ENCODE measurements at places on chromosomes 3 and 15.

DNA sequence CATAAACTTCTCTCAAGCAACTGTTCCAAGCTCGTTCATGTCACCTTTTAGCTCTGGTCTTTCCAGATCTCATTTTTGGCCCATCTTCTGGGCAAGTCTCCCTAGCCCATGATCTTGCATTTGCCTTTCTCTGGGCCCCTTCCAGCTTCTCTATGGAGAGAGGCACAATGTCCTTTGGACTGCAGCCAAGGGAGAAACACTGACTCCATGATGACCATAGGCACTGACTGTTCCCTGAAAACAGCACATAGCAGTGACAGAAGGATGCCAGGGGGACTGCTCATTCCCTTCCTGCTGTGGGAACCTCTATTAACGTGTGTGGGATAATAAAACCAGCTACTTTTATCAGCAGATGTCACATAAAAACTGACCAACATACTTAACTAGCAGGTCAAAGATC is 60.3 kb downstream of the STRIT1 start:
- no peak for DNase-seq

DNA sequence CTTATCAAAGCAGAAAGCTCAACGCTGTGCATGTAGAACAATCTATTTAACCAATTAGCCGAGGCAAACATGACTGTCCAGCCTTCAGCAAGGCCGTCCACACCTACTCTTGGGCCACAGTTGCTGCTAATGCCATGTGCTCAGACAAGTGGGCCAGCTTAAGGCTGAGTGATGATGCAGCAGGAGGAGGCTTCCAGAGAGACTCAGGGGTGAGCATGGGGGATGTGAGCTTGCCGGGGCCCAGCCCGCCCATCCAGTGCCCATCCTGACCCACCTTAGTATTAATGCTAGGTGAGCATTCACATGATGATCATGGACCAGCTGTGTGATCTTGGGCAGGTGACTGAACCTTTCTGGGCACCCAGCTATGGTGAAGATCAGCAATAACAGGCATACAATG is 150.1 kb downstream of the TPRA1 start:
- DNase-seq: no peak

DNA sequence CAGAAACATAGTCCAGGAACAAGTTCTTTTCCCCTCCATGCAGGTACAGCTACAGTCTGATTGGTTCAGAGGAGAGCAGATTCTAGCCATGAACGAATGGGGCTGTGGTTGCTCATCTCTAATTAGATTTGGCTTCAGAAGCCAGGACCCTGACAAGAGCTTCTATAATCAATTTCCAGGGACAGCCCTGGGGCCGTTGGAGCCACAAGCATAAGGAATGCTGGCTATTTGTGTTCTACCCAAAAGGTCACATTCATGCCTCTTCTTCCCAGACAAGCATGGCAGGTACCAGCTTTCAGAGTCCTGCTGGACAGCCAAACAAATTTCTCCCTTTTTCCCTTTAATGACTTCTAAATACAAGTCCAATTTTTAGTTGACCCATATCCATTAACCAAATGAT is 215.5 kb upstream of the LRTM1 start:
- no peak for DNase-seq

DNA sequence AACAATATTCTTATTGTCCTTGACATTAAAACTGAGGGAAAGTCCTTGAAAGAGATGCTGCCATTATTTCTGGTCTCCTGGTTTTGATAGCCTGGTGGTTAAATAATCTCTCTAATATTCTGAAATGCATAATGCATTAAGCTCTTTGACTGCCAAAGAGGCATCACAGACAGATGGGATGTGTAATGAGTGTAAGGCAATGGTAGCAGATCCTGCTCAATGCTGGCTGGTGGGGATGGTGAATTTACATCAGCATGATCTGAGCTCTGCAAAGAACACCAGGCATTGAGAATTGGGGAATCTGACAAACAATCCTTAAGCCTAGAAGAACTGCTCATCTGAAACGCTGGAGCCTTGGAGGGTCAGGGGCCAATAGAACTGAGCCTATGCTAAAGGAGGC is 528.6 kb upstream of the LMCD1 start:
- DNase-seq: no peak

GRCh38 chr3:36647423-36647853 is 116.9 kb downstream of the DCLK3 start:
- DNase-seq: no peak

- no peak for DNase-seq
These were observed 629.2 kb upstream of the AGTR1 start for GRCh38 chr3:148068466-148068865.

- DNase-seq: no peak
These were observed 1.0 kb downstream of the C15orf61 start for GRCh38 chr15:67521783-67522568.

GRCh38 chr3:71813704-71814103 is 28.8 kb upstream of the PROK2 start:
- no peak for DNase-seq

DNA sequence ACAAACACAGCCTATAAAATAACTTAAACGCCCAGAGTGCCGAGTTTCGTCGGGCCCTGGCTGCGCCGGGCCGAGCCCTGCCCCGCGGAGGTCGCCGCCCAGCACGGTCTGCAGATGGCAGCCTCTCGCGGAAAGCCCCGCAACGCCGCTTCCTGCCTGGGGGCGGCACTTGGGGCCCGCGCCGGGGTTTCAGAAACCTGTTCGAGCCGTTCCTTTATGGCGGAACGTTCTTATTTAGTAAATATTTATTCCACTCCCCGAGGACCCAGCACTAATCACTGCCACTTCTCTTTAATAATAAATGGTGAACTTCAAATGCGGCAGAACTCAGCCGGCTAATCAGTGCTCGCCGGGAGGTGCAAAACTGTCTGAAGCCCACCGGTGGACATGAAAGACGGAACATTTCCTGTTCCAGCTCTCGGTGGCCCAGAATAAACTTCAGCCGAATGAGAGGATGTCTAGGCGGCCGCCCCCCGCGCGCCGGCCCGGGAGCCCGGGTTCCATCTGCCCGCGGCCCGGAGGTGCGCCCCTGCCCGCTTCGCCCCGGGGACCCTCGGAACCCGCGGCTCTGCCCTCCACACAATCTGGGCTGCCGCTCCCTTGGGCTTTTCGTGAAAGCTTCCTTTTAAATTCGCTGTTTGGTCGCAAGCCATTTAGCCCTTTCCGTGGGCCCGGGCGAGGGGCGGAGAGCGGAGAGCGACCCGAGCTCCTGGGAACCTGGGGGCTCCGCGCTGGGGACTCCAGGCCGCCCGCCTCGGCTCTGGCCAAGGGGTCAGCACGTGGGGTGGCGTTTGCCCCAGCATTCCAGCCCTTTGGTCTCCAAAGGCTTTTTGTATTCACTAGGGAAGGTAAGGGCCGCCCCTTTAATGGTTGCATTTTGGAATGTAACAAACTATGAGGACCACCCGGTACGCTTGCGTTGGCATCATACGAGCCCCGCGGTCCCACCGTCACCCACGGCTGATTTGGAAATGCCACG is 110.8 kb upstream of the ATP11B start:
- DNase-seq: peak; percentile 37

- no peak for DNase-seq
These were observed 12.2 kb downstream of the ZFAND6 start for GRCh38 chr15:80071652-80072051.

GRCh38 chr15:91890614-91891013 is 37.1 kb downstream of the SLCO3A1 start:
- no peak for DNase-seq

DNA sequence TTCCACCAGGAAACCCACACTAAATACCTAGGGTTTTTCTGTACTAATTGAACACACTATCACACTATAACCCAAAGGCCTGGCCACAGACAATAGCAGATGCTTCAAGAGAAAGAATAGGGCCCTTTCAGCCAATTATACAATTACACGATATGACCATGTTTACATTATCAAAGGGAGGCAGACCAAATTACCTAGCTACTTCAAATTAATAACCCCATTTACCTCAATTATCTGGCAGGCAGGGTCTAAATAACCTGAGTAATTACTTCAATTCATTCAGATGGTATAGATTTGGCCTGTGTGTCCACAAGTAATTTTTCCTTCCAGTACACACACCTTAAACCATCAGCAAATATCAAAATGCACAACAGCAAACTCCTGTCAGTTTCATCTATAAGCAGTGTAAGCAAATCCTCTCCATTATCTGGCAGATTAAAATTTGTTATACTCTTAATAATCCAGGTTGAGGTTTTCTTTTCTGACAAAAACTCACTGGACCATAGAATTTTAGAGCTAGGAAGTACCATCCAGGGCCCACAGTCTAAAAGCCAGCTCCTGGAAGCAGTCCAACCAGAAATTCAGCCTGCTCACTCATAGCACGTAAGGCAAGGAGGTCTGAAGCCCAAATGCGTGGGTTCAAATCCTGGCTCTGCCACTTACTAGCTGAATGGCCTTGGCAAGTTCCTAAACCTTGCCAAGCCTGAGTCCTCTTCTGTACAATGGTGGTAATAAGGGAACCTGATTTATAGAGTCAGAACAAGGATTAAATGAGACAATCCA is 51.8 kb downstream of the RFTN1 start:
- DNase-seq: no peak

GRCh38 chr3:106945435-106945834 is 431.8 kb upstream of the CCDC54 start:
- DNase-seq: no peak

GRCh38 chr3:43907508-43907858 is 216.7 kb downstream of the ABHD5 start:
- no peak for DNase-seq
